Midbrain (tissue), 1 donor: ENCODE measurements at places on chromosomes 16 and 17.

DNA sequence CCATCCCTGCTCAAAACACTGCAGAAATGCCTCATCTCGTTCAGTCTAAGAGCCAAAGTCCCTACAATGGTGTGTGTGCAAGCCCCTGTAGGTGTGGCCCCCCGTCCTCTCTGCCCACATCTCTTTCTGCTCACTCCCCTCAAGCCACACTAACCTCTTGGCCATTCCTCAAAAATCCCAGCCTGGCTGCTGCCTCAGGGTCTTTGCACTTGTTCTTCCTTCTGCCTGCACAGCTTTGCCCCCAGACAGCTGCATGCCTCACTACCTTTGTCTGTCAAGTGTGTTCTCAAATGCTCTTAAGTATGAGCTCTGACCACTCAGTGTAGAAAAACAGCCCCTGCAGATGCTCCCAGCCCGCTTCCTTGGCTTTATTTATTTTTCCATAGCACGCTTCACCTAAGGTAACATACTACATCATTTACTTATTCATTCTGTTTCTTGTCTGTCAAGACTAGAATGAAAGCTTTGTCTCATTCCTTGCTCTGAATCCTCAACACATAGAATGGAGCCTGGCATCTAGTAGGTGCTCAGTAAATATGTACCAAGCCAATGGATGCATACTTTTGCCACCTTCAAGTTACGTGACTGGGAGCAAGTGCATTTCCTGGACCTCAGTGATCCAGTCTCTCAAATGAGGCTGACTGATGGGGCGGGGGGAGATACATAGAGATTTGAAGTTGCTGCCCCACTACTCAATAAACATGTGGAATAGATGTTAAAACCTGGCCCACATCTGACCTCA, 38.1 kb downstream of the RAI1 start:
- no peak for DNase-seq

GRCh38 chr17:10290041-10290440, 82.8 kb downstream of the MYH13 start:
- DNase-seq, result no peak

DNA sequence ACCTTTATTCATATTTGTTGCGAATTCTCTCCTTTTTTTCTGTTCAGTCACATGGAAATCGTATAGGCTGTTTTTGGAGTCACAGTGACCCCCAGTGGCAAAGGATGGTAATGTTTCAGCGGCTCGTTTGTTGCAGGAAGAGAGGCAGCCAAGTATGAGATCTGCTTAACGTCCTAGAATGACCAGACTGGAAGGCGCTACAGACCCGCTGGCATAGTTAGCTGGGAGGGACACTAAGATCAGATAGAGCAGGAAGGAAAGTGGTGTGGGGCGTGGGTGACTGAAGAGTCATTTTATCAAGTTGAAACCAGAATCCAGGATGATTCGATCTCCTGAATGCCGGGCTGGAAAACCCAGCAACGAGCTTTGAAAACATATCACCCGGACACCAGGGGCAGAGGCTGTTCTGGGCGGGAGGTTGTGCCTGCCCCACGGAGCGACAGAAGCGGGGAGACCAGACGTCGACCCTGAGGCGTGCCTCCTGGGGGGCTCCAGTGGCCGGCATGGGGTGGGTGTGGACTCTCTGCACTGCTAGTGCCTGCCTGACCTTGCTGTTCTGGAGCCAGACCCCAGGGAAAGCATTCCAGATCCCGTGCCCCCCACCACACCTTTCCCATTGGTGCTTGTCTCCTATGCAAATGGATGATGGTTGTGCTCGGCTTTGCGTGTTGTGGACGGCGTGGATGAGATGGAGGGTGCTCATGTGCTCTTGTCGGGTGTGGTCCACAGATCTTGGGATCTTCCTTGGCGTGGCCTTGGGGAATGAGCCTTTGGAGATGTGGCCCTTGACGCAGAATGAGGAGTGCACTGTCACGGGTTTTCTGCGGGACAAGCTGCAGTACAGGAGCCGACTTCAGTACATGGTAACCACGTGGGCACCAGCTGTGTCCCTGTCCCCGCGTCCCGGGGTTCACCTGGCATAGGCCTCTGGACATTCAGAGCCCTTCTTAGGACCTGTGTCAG, 7.7 kb downstream of the IL34 start:
- peak; percentile 88 for DNase-seq

DNA sequence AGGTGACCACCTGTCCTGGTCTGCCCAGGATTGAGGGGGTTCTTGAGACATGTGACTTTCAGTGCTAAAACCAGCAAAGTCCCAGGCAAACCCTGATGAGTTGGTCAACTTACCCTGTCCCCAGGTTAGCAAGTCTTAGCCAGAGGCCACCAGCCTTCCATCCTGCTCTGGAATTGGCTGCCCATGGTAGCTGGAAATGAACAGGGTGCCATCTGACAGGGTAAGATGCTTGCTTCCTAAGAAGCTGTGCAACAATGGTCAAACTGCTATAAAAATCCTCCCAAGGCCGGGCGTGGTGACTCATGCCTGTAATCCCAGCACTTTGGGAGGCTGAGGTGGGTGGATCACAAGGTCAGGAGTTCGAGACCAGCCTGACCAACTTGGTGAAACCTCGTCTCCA, 22.8 kb upstream of the MTMR4 start:
- DNase-seq, result no peak

DNA sequence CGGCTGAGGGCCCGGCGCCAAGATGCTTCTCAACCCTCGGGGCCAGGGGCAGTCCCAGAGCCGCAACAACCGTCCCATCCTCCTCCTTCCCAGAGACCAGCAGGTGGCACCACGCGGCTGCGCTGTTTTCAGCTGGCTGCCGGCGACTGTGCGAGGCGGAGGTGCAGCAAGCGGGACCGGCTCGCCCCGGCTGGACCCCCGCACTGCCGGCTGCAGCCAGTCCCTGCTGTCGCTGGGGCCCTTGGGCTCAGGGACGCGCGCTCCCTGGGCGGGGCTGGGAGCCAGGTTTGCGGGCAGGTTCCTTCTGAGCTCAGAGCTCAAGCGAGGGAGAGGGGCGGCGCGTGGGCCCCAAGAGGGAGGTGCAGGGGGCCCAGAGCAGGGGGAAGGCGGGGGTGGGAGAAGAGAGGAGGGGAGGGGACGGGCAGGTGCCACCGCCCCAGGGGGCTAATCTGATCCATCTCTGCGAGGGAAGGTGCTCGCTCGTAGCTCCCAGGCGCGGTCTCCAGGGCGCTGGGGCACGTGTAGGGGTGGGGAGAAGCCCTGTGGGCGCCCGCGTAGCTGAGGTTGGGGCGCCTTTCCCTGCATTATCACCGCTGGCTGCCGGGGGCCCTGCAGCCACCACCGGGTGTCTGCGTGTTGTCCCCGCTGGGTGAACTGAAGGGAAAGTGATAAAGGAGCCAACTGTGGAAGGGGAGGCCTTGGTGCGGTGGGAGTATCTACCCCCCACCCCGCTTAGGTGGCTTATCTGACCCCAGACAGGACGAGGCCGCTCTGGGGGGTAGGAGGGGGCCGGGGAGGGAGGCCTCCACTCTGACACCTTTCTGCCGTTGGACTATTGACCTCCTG, 24.2 kb downstream of the STAT5A start:
- DNase-seq, result peak; percentile 87
